ENCODE measurements at places on chromosomes 4 and X. TPM values are rescaled to one million over a fixed set of nuclear protein-coding genes. Genes with fewer than 3 reads are reported as not detected.
A peak's percentile ranks its signal among the peaks of the same experiment; 100 is the strongest.

Gene ARMCX4
- total RNA-seq = 15.4 TPM

DNA sequence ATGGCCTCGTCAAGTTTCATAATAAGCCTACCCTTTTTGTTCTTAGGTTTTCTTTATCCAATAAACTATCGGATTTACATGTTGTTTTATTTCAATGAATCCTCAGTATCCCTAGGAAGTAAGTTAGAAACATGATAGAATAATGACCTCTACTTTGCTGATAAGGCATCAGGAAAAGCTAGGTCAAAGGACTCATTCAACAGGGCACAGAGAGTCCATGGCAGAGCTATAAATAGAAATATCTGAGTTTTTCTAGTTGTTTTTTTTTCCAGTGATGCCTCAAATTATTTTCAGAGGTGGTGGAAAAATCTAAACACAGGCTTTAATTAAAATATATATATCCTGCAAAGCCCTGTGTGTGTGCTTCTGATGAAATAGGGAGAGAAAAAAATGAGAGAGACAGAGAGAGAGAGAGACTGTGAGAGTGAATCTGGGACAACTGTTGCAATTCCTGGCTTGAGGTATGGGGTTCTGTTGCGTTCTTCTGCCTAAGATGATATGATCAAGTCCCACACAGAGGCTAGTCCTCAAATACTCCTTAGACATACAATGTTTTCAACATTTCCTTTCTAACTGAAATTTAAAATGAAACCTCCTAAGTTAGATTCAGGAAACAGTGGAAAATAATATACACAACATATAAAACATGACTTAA lies 139.9 kb downstream of the HDX start:
- H3K36me3 ChIP-seq = no peaks in the 10 kb centered on the region
- H3K27ac ChIP-seq = peak overlapping the region; percentile 53
- peaks cover 23% of the 10 kb centered on the region for H3K4me1 ChIP-seq

Gene SCARB2
- total RNA-seq = 155 TPM

Gene PCDH18
- total RNA-seq = 33.3 TPM

Data from chondrocyte (in vitro differentiated cells).